ENCODE measurements at places on chromosomes 5 and 9.

DNA sequence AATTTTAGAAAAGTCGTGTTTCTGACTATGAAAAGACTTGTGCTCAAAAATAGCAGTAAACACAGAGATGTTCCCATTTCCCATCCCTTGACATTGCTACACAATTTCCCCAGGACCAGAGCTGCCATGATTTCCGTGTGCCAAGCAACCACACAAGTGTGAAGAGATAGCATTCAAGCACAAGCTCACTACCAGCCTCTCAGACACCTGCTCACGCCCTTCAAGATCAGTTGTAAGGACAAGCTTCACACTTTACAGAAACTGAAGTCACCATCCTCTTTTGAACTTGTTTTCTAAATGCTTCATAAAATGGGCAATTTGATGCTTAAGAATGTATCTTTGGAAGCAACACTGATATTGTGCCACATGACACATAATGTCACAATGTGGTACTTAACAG is 333.1 kb downstream of the CAAP1 start:
- no peak for DNase-seq

- no peak for DNase-seq
Measured at GRCh38 chr5:95843733-95844223, 21.3 kb upstream of the GLRX start.

GRCh38 chr9:22342491-22343217 is 104.0 kb upstream of the DMRTA1 start:
- no peak for DNase-seq

- no peak for DNase-seq
Measured at GRCh38 chr5:34045996-34046395, 3.0 kb upstream of the C1QTNF3 start.

DNA sequence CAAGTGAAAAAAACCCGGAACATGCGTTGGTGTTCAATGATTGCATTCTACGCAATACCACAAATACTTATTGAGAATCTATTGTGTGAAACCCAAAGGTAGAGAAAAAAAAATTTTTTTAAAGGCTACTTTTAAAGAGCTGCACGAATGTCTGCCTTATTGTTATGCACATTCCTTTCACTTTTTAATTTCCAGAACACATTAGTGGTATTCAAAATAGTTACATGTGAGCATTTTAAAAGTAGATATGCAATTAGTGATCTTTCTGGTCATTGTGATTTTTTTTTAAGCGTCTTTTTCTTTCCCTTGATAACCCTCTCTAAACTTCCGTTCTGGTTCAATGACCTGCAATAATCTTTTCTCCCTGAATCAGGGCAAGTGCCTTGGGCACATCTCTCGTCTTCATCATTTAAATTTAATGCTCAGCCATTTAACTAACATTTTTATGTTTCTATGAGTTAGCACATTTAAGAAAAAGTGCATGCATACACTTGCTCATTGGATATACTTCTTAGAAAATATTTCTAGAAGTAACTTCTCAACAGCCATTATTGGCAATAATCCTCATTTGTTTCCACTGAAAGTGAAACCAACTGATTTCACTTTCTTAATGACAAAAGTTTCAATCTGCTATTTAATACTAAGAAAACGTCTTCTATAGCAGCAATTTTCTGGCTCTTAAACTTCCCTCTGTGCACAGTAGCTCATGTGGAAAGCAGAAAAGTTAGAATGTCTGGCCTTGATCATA is 80.3 kb downstream of the CDH6 start:
- DNase-seq, result no peak

DNA sequence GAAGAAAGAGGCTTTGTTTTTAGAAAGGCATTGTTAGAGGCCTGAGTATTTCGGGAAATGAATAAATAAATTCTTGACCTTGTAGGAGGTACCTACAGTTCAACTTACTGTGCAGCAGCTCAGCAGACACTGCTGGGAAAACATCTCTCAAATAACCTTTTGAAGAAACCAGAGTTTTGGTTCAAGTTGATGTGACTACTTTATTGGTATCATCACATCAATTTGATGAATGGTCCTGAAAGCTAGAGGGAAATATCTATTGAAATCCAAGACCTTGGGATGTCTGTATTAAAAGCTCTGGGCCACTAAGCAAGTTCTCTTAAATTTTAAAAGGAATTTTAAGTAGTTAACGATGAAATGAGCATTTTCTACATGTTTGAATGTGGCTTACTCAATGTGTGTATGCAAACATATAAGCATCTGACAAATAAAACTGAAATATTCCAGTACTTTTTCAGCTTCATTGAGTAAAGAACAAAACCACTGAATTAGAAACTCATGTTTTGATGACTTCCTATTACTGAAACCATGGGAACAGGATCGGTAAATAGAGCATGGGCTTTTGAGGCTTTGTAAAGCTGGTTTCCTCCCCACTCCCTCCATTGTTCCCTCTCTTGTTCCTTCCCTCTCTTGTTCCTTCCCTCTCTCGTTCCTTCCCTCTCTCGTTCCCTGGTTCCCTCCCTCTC is 36.7 kb downstream of the SLC27A6 start:
- DNase-seq, result no peak

- no peak for DNase-seq
Measured at GRCh38 chr5:67793966-67794365, 421.6 kb upstream of the PIK3R1 start.

- DNase-seq, result no peak
Measured at GRCh38 chr5:124936626-124936933, 190.1 kb upstream of the ZNF608 start.

GRCh38 chr9:11086561-11086960 is 473.8 kb upstream of the PTPRD start:
- no peak for DNase-seq

DNA sequence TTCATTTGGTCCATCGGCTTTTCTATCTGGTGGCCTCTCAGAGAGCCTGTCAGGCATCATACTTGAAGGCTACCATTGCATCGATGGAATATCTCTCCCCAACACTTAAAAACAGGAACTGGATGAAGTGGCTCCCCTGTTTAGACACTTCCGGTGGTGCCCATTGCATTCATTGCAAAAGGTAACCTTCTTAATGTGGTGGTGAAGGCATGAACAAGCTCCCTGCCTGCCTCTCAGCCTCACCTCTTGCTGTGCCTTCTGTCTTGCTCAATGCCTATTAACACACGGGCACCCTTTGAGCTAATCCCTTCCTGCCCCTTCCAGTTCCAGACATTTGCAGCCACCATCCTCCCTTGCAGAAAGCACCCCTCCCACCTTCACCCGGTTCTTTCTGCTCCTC is 233.1 kb upstream of the MSX2 start:
- DNase-seq, result no peak

GRCh38 chr5:37208883-37209797 is 40.0 kb downstream of the CPLANE1 start:
- no peak for DNase-seq

- no peak for DNase-seq
Measured at GRCh38 chr5:6118691-6119090, 259.7 kb downstream of the MED10 start.

DNA sequence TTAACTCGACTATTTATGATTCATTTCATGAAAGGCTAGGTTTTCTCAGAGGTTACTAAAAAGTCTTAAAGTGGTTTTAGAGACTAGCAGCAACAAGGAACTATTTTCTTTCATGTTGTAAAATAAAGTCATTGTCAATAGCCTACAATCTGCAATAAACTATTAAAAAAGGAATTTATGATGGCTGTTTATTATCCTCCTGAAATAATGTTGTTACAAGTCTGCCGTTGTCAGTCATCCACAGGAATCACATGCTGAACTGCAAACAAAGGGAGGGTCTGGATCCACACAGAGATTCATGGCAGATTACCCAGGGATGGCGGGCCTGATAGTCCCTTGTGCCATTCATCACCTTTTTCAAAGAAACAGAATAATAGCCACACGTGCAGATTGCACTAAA is 49.2 kb downstream of the TMEM174 start:
- DNase-seq, result no peak

- no peak for DNase-seq
Measured at GRCh38 chr5:108505608-108506007, 123.7 kb upstream of the FBXL17 start.

DNA sequence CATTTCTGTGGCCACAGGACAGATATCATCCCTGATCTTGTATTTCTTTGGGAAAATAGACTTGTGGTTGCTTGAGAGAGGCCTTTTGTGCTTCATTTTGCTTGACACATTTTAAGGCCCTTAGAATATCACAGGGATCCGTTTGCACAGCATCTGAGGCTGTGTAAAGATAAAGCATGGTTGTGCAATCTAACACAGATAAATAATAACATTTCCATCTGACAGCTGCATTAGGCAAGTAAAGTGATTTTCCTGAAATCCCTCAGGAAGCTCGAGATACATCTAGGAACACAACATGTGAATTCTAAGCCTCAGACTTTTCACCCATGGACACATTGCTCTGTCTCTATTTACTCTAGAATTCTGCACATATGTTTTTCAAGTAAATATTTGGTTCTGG is 212.8 kb upstream of the ADAMTSL1 start:
- DNase-seq, result no peak

DNA sequence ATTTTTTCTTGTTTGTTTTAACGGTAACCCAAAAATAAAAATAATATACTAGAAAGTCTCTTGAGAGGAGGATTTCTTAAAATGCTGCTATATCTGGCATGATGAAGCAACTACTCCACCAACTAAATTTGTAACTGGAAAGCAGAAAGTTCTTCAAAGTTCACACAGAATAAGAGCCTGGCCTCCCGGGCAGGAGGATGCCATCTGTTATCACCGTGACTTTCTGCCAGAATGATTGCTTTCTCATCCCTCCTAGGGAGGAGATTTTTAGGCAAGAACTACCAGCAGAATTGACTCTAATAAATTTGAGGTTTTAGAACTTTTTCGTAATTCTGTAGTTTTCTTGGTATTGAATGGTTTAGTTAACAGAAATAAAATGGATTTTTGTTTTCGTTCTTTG is 464.6 kb upstream of the ACTBL2 start:
- DNase-seq, result no peak

DNA sequence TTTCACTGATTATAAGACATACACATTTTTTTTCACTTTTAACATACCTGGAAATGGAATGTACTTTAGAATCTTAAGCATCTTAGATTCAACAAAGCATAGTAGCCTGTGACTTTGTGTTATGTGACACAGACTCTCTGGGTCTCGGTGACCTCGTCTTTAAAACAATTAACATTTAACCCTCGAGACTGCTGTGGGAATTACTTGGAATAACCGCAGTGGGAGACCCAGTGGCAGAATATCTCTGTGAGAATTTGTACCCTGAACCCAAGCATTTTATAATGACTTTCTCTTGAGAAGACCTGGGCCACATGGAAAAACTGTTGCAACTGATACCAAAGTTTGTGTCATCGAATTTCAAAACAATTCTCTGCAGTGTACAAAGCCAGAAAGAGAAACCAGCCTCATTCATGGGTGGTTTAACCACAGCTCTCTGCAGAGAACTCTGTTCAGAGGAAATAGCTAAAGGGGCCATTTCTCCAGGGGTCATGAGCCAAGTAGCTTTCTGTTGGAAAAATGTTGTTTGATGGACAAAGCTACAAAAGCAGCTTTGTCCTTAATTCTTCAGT is 10.0 kb upstream of the RETREG1 start:
- no peak for DNase-seq

DNA sequence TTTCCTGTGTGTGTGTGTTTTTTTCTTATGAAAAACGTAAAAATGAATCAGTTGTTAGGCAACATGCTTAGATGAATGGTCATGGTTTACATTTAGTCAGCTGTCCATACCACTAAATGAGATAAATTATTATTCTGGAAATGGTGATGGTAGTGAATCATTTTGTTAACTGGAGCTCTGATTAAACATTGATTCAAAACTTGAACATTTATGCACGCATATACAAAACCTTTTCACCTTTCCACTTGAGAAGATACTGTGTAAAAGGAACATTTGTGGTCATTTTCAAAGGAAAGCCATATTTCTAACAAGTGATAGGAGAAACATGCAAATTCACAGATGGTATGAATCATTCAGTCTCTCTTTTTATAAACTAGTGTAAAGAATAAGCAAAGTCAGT is 162.0 kb downstream of the SLC25A46 start:
- no peak for DNase-seq

GRCh38 chr9:80407220-80407619 is 835.5 kb downstream of the TLE4 start:
- no peak for DNase-seq

- no peak for DNase-seq
Measured at GRCh38 chr5:78336698-78337097, 23.7 kb upstream of the SCAMP1 start.

DNA sequence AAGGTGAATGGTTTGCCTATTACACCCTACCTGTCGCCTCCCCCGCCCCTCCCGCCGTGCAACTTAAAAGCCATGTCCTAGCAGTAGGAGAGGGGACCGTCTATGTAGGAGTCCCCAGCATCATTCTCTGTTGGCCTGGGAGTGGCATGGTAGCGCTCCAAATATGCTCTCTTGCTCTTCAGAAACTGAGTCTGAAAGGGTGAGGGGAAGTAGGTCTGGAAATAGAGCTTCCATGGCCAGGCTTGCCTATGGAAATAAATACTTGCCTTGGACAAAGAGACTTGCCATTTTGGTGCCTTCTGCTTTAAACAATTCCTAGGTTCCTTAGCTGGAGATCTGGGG is 1.4 kb downstream of the RGS7BP start:
- DNase-seq, result no peak

- DNase-seq, result no peak
Measured at GRCh38 chr9:87909310-87910041, 8.3 kb upstream of the SPATA31C1 start.

- DNase-seq, result no peak
Measured at GRCh38 chr5:78129597-78129996, 164.9 kb downstream of the AP3B1 start.

DNA sequence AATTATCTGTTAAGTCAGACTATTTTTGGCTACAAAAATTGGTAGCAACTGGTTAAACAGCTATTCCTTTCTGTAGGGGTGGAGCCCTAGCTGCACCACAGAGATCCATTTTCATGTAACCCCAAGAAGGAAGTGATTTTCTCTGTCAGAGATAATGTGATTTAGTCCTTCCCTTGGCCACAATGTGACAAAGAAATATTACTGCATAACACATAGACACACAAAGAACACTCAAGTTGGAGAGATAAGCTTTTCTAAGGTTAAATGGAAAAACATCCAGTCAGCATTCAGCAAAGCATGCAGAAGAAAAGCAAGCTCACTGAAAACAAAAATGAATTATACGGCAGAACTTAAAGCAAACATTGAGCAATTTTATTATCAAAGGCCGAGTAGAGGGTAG is 227.8 kb upstream of the CDH9 start:
- DNase-seq, result no peak

DNA sequence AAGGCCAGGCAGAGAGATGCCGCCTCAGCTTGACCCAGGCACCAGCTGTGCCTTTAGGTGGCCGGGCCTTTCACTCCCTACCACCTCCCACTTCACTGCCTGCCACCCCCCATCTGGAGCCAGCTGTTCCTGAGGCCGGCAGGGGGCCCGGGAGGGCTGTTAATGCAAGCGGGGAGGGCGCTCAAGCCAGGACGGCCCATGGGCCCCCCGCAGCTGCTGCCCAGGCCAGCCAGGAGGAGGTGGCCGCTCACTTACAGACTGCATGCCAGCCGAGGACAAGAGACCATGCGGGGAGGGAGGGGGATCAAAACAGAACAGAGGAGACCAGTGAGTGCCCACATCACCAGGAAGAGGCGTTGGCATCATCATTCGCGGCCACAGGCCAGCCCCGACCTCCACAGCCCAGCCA is 4.5 kb downstream of the ABCA2 start:
- no peak for DNase-seq

All from stimulated activated CD8-positive, alpha-beta memory T cell treated with anti-CD3 and anti-CD28 coated beads, Interleukin-4, amount 100 ng/mL, for 48 hours (primary cell).